HS-5 (cell line): ENCODE measurements at places on chromosomes 3 and 15.

- no peak for DNase-seq
These were observed 68.9 kb downstream of the SMAD3 start for GRCh38 chr15:67134067-67134838.

DNA sequence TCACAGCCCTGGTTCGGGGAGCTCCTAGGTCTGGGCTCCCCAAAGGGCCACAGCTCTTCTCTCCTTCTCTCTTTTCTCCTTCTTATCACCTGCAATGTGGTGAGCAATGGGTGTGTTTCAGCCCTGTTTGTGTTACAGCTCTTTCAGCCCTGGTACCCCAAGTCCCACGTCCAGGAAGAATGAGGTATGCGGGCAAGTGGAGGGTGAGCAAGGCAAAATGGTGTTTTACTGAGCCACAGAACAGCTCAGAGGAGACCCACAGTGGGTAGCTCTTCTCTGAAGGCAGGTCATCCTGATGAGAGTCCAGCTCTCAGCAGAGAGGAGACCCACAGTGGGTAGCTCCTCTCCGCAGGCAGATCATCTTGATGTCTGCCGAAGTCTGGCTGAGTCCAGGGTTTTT lies 86.8 kb downstream of the BFSP2 start:
- no peak for DNase-seq

- DNase-seq: no peak
These were observed 7.9 kb upstream of the PDE8A start for GRCh38 chr15:84973492-84974460.

DNA sequence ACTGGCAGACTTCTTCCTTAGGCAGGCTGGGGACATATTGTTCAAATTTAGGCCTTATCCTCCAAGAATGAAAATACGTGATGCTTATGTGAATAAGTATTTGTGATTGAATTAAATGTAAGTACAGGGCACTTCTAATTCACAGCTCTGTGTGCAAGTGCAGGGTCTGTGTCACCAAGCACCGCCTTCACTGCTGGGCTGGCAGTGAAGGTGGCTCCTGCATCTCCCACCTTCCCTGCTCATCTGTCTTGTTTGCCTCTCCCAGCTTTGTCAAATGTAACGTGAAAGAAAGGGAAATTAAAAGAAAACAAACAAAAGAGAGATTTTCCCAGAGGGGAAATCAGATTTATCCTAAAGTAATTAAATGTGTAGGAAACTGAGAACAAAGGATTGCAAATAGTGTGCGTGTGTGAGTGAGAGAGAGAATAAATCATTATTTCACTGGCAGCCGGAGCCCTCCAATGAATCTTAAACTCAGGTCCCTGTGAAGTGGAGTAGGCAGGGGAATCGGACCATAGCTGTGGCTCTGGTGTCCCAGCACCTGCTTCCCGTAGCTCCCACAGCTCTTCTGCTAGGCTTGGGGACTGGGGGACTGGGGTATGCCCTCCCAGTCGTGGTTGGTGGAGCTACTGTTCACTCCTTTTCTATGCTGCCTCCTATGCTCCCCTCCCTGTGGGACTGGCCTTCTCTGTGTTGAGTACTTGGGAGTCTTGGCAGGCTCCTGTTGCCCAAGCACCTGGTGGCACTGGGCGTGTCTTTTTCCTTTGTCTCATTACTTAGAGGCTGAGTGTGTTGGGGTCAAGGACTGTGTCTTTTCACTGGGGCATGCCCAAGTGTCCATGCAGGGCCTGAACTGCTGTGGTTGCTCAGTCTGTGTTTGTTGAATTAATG lies 222.2 kb downstream of the EPHB1 start:
- DNase-seq: no peak

GRCh38 chr15:87211547-87211946 lies 1045.0 kb downstream of the NTRK3 start:
- no peak for DNase-seq

DNA sequence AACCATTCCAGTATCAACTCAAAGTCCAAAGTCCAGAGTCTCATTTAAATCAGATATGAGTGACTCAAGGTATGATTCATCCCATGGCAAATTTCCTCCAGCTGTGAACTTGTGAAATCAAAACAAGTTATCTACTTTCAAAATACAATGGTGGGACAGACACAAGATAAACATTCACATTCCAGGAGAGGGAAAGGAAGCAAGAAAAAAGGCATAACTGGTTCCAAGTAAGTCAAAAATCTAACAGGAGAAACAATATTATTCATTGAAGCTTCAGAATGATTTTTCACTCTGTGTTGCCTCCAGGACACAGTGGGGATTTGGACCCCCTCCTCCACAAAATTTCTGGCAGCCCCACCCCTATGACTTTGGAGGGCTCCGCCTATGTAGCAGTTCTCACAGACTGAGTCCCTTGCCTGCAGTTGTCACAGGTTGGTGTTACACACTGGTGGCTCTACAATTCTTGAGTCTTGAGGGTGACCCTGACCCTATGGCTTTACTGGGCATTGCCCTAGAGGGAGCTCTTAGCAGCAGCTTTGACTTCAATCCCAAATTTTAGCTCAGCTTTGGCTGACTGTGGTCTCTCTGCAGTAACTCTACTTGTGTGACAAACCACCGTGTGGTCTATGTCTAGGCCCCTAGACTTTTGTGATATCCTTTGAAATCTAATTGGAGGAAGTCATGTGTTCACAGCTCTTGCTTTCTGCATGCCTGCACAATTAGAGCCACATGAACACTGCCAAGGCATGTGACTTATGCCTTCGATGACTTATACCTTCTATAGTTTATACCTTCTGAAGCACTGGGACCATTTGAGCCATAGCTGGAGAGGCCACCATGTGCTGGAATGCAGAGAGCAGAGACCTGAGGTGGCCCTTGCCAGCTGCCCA lies 644.2 kb downstream of the GRM7 start:
- DNase-seq: no peak

DNA sequence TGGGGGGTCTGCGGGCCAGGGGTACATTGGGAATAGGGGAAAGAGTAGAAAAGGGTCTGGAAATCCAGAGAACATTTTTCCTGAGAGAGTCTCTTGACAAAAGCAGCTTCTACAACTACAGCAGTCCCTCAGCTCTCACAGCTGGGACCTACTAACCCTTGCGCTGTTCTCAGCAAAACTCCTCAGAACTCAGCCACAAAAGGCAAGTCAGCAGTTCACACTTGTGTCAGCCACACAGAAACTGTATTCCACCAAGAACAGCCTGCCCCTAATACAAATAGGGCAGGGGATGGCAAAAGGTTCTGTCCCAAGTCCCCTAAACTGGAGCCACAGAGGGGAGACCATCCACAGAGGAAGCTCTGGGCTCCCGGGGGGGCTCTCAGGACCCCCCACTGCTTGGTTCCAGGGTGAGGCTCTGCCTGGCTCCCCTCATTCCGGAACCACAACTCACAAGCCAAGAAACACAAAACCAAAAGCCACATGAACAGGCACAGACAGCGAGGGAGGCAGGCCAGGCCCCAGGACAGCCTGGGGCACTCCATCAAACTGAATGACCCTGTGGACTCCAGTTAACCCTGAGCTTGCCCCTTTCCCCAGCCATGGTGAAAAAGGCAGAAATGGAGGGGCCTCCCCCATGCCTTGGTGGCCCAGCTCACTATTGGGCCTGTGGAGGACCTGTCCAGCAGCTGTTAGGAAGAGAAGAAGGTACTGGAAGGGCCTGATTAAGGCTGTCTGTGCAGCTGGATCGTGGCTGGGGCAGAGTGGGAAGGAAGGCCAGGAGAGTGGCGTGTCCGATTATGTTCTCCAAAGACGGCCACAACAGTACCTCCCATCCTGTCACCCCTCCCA lies 162.0 kb downstream of the CHSY1 start:
- no peak for DNase-seq

DNA sequence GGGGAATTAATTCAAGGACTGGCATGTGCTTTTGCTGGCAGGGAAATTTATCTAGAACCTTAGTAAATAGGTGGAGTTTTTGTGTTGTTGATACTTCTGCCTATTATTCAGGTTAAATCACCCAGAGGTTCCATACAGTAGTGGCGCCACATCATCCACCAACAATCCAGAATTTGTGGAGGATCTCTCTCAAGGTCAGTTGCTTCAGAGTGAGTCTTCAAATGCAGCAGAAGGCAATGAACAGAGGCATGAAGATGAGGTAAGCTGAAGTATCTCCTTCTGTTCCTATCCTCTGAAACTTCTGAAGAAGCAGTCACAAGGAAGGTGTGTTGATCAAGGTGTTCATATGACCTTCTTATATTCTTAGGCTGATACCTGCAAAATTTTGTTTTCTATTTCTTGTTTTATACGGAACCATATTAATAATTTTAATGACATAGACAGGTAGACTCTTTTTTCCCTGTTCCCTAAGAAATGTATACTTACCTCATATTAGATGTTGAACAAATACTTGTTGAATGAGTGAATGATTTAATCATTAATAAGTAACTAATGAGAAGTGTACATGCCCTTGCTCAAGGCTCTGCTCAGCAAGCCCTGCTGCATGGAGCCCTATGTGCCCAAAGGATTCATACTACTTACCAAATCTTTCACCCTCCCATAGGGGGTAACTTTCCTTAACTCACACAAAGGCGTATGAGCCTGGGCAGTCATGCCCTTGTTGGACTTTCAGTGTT lies 43.6 kb downstream of the HMG20A start:
- DNase-seq: no peak

GRCh38 chr3:53287131-53287629 lies 31.4 kb upstream of the TKT start:
- DNase-seq: no peak

DNA sequence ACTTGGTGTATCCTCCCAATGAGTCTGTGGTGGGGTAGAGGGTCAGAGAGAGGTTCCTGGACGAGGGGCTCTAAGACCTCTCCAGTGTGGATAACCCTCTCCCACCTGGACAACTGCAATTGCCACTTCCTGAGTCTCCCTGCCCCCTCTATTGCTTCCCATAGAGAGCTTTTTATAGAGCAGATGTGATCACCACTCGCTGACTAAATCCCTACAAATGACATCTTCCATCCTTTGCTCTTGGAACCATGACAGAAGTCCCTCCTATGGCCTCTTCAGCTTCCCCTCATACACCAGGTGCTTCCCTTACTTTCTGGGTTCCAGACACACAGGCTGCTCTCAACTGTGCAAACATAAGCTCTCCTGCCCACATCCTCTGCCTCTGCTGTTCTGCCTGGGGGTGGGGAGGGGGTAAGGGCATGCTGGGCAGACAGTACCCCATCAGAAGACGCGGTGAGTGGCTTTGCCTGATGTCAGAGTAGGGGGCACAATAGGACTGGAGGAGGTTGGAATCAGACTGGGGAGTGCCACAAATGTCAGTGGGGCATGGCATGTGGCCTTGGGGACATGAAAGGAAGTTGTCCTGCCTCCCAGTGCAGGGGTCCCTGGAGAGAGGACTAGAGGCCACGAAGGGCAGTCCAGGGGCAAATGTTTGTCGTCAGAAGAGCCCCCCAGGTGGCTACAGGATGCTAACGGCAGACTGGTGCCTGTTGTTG lies 15.2 kb downstream of the ITIH3 start:
- no peak for DNase-seq

DNA sequence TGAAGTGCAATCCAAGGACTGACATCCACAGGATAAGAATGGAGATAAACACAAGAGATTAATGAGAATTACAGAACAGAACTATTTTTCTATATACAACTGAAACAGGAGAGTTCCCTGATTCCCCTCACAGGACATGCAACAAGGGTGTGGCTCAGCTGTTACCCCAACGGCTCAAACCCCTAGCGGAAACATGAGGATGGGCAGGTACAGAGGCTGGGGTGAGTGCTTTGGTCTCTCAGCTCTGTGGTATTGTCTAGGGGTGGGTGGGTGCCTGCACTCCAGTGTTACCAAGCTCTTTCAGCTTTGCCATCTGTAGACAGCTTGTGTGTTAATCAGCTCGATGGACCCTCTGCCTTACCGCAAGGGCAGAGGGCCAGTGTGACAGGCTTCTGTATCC lies 17.8 kb upstream of the LRIG1 start:
- DNase-seq: no peak

GRCh38 chr3:133874344-133874743 lies 21.3 kb downstream of the RAB6B start:
- DNase-seq: no peak

- no peak for DNase-seq
These were observed 3.2 kb upstream of the ANKRD63 start for GRCh38 chr15:40286061-40286532.

- no peak for DNase-seq
These were observed at the start of gene SLC6A20 for GRCh38 chr3:45795882-45796765. Gene SLC6A20 (minus strand): TSS chr3:45796536. CDS start chr3:45796419, 117 bp downstream.

DNA sequence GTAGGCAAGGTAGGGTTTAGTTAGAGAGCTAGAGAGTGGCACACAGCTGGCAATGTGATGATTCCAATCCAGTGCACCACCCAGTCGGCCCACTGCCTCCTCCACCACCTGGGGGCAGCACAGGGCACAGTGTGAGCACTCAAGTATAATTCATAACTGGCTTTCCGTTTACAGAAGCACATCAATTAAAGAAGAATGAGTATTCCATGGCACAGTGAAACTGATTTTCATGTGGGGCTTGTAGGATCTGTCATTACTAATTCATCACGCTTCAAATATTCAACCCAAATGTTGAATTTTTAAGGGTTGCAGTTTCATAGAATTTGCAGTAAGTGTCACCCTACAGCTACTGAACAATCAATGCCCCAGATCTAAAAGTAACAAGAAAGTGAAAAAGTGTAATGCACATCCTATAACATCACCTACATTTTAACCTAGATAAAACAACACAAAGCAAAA lies 149.9 kb downstream of the IGSF11 start:
- peak; percentile 26 for DNase-seq

DNA sequence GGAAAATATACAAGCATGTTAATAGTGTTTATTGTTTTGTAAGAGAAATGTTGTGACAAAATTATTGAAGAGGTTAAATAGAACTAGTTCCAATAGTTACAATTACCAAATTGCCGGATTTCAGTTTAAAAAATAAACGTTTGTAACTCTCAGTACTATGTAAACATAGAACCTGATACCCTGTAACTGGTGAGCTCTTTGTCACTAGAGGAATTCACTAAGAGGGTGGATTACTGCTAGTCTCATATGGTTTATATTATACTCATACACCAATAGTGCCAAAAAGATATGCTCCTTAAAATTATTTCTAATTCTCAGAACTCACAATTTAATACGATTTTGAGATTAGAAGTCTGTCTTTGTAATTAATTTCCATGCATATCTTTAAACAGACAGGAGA lies 7.6 kb upstream of the GMNC start:
- DNase-seq: no peak

- no peak for DNase-seq
These were observed 10.7 kb upstream of the SERPINI2 start for GRCh38 chr3:167484551-167484950.

DNA sequence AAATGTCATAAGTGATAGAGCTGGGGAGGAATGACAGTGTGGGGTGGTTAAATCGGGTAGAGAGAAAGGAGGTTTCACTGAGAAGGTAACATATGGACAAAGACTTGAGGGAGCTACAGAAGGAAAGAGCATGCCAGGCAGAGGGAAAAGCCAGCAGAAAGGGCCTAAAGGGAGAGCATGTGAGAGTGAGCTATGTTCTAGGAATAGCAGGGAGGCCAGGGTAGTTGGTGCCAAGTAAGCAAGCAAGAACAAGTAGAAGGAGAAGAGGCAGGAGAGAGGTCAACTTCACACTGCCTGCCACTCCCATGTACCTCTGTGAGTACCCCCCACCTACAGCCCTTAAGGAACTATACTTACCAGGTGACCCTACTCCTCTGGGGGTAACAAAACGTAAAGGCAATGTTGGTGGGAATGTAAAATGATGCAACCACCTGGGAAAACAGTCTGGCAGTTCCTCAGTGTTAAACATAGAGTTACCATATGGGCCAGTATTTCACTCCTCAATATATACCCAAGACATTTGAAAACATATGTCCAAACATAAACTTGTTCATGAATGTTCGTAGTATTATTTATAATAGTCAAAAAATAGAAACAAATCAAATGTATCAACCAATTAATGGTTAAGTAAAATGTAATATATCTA lies 67.6 kb downstream of the SFMBT1 start:
- DNase-seq: no peak

- no peak for DNase-seq
These were observed 111.1 kb downstream of the UBE3A start for GRCh38 chr15:25327686-25328085.
